Stimulated activated CD8-positive, alpha-beta memory T cell treated with anti-CD3 and anti-CD28 coated beads, Interleukin-4, amount 100 ng/mL, for 4 hours (primary cell): ENCODE measurements at places on chromosomes 4 and X.

DNA sequence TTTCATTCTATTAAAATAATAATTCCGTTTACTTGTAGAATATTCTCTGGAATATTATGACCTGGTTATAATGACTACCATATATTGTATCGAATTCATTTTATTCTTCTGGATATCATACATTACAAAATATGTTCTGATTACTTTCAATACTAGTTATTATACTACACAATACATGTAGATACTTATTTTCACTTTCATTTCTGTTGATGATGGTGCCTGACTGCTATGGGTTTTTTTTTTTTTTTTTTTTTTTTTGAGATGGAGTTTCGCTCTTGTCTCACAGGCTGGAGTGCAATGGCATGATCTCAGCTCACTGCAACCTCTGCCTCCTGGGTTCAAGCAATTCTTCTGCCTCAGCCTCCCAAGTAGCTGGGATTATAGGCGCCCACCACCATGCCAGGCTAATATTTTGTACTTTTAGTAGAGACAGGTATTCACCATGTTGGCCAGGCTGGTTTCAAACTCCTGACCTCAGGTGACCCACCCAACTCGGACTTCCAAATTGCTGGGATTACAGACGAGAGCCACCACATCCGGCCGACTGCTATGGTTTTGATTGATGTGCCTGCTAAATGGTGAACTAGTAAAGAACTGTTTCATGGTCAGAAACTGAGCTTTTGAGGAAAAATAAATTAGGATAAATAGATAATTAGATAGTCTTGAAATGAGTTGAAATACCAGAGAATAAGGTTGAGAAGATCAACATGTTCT, 39.5 kb downstream of the PCDH10 start:
- no peak for DNase-seq

GRCh38 chr4:47483745-47484144, 1.3 kb upstream of the ATP10D start:
- DNase-seq = no peak

GRCh38 chr4:147175460-147176025, 229.9 kb upstream of the TTC29 start:
- no peak for DNase-seq

- DNase-seq = no peak
Measured at GRCh38 chr4:141652161-141652778, 15.9 kb downstream of the IL15 start.

DNA sequence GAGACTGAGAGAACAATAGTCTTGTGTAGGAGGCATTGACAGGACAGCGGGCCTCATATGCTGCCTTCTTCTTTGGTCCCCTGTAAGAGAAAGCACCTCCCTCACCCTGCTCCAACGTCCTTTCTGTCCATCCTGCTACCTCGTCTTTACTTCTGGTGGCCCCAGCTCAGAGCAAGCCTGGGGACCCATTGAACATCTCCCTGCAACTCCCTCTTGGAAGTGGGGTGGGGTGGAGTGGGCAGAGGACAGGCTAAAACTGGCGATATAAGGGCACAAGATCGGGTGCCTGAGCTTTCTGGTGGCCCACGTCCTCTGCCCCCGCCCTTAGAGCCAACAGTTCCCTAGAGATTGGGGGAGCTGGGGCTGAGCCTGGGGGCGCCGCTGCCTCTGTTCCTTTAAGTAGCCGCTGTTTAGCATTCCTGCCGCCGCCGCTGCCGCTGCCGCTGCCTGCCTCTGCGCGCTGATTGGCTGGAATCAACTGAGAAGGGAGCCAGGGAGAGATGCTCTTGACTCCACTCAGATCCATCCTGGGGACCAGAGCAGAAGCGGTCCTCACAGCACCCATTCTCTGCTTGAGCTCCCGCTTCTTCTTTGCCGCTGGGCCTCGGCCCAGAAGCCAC, at the start of gene DLG3:
Gene DLG3 (plus strand): TSS at position 510 of the 620 bp plus-strand sequence. CDS start 367 bp downstream, outside the sequence.
- DNase-seq = no peak

DNA sequence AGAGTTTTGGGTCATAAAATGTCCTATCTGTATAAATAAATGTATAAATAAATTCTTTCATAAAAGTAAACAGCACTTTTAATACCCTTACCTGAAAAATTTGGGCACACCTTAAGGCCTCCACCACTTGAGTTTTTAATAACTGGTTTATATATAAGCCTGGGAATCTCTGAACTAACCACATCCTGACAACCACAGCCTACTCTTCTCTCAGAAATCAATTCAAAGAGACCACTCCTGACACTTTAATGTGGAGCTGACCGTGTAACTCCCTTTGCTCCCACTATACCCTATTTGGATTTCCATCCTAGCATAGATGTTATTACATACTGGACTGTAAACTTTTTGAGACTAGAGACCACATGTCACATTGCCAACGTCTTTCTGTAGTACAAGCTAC, 3.5 kb downstream of the FBXL5 start:
- DNase-seq = no peak

DNA sequence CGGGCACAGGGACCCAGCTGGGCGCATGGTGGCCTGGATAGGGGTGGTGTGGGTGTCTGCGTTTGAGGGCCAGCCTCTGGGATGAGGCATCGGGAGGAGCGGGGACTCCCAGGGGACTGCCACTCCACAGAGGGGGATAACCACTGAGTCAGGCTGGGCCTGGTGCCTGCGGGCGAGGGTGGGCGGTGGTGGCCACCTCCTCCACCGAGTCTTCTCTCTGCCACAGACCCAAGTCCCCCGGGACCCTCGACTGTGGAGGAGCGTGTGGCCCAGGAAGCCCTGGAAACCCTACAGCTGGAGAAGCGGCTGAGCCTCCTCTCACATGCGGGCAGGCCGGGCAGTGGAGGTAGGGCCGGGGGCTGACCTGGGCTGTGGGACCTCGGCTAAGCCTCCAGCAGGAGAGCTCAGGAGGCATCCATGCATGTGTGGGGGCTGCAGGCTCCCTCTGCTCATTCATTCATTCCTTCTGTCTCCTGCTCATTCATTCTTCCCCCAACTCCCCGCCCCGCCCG, 26.4 kb downstream of the DOK7 start:
- DNase-seq = no peak

DNA sequence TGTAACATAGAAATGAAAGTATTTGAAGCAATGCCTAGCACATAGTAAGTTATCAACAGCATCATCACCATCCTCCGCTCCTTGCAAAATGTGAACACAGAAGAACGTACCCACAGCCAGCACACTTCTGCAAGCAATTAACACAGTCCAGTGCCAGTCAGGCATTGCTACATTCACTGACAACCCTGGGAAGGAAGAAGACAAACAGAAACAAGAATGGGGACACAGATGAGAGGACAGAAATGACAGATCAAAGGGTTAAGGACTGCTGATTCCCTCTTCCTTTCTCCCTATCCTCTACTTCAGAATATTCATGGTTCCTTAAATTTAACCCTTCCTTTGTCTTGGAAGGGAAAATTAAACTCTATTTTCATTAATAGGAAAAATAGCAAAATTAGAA, 53.1 kb downstream of the CHM start:
- no peak for DNase-seq

DNA sequence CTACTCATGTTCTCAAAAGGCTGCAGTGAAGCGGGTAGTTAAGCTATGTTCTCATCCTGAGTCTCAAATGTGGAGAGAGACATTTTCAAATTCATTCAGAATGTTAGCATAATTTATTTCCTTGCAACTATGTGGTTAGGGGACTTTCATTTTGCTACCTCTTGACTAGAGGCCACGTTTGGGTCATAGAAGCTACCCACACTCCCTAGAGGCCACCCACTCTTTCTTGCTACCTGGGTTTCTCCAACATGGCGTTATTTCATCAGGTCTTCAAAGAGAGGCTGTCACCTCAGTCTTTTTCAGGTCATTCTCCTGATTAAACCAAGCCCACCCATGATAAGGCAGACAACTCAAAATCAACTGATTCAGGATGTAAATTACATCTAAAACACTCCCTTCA, 34.3 kb upstream of the NLGN4X start:
- no peak for DNase-seq
